ENCODE measurements at places on chromosomes 1 and 21.
A peak's percentile ranks its signal among the peaks of the same experiment; 100 is the strongest.

DNA sequence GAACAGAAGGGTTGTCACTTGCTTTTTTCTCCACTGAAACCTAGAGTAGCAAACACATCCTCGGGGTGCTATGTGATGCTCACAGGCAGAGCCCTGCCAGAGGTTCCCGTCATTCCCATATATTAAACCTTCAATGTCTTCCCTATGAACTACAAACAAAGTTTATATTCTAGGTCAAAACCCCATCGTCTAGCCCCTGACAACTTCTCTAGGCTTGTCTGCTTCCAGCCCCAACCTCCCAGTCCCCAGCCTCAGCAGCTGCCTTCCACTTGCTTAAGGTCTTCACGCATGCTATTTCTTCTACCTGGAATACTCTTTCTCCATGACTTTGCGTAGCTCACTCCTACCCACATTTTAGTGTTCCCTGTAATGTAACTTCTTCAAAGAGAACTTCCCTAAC, 1.9 kb upstream of the TLR5 start:
- no peak for DNase-seq

DNA sequence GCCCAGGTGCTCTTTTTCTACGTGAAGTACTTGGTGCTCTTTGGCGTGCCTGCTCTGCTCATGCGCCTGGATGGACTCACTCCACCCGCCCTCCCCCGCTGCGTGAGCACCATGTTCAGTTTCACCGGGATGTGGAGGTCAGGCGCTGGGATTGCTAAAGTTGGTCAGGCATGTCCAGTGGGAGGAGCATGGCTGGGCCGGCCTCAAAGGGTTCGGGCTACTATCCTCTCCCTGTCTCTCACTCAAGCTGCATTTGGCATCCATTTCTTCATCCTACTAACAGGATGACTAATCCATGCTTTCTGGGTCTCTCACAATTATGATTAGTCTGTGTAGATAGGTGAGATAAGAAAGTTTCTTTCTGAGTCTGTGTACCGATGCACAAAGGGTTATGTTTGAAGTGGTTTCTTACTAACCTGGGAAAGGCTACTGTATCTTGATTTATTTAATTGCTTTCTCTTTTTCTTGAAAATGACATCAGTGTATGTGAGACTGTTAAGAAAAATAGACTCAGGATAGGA, 135.9 kb downstream of the HHAT start:
- peak; percentile 78 for DNase-seq

DNA sequence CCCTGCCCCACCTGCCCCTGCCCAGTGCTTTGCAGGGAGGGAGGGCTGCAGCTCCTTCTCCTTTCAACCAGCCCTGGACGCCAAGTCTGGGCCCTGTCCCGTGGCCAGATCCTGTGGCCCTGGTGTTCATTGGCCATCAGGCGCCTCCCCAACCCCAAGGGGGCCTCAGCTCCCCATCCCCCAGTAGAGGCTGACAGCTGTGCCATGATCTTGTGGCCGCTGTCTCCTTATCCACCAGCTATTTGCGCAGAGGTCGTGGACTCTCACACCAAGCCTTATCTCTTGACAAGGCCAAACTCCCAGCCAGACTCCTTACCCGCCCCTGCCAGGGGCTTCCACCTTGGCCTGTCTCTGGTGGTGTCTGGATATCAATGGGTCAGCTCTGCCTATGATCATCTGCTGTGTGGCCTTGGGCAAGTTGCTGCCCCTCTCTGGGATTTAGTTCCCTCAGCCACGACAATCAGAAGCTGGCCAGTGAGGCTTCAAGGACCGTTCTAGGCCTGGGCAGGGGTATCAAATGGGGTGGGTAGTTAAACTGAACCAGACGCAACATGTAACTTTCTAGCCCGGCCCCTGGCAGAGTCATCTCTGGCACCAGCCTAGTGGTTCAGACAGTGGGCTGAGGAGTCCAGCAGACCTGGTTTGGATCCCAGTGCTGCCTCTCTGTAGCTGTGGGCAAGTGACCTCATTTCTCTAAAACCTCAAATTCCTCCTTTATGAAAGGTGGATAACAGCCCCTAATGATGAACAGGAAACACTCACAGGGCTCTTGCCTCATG, 3.3 kb upstream of the COL8A2 start:
- no peak for DNase-seq

DNA sequence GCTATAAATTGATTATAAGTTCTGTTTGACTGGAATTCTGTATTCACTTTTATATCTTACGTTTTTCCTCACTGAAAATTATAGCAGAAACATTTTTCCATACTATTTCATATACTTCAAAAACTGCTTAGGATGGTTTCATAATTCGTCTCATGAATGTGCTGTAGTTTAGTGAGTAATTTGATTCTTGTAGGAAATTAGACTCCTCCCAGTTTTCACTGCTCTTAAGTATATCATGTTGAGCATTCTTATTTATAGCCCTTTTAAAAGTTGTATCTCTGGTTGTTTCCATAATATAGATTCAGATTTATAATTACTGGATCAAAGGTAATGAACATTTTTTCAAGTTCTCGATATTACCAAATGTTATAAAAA, 250.6 kb downstream of the FMN2 start:
- DNase-seq, result no peak

DNA sequence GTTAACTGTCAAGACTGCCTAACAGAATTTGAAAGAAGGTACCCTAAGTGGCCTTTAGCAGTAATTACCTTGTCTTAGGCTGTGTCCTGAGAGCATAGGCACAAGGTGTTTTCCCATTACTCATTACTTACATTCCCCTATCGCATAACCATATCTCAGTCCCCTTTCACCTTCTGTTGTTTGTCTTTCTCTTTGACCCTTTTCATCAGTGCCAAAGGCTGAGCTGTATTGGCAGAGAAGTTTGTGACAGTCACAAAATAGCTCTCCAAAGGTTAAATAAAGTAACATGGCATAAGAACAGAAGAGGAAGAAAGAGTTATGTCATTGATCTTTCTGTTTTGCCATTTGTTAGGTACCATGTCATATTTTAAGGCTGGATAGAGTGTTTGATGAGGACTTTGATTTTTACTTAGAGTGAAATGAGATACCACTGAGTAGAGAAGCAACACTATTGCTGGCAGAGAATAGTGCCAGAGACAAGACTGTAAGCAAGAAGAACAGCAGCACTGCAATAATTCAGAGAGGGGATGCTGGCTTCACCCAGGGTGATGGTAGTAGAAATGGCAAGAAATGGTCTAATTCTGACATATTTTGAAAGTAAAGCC, 497.8 kb downstream of the TTLL7 start:
- no peak for DNase-seq

GRCh38 chr1:67802565-67802964, 30.7 kb downstream of the GNG12 start:
- DNase-seq, result no peak

GRCh38 chr1:78536427-78536826, 45.7 kb downstream of the PTGFR start:
- DNase-seq, result peak; percentile 69

DNA sequence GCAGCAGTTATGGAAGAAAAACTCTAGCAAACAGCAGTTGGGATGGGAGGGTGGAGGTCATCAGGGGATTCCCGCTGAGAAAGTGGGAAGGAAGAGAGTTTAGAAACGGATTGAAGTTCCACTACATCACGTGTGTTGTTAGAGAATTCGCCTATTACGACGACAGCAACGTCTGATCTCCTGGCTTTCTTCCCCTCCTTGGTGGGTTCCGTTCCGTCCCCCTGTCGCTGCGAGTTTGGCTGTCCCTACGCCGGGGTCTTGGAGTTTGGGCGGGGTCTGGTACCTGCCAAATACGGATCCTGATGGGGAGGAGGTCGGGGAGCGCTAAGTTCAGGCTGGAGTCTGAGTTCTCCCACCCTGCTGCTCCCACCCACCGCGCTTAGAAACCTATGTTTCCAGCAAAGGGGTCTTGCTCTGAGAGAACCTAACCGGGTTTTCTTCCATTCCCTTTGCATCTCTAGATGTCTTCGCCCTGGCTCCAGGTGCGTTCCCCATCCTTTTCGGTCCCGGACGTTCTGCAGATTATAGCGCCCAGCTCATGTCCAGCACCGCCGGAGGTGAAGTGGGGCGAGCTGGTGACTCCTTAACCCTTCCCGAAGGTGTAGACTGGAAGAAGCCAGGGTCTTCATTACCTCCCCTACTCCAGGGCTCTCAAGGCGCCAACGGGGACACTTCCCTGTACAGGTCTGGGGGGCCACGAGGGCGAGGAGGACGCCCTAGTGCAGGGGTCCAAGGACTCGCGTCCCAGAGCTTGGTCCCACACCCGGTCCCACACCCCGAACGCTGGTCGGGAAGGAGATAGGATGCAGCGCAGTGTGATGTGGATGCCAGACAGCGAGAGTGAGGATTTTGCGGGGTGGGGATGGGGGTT, 641 bp upstream of the KCNK2 start:
- DNase-seq, result no peak

GRCh38 chr1:234776256-234776875, 166.4 kb upstream of the IRF2BP2 start:
- no peak for DNase-seq

DNA sequence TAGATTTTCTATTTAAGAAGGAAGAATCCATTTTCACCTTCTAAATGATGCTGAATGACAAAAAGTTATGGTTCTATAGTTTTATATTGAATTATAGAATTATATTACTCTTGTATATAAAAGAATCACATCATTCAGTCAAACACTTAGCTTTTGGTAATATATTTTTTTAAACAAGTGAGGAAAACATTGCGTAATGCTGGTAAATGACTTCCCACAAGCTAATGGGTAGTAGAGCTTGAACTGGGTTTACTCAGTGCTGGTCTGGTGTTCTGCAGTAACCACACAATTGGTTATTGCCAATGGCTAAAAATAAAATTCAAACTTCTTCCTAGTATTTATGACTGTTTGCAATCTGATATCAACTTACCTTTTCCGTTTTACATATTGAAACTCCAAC, 10.6 kb upstream of the GIPC2 start:
- DNase-seq, result no peak

- no peak for DNase-seq
Observed at GRCh38 chr1:243842161-243842560, 7.9 kb downstream of the AKT3 start.

GRCh38 chr1:56584910-56585528, 5.7 kb upstream of the PLPP3 start:
- DNase-seq, result peak; percentile 78

GRCh38 chr1:27993241-27993640, 33.5 kb downstream of the XKR8 start:
- no peak for DNase-seq

DNA sequence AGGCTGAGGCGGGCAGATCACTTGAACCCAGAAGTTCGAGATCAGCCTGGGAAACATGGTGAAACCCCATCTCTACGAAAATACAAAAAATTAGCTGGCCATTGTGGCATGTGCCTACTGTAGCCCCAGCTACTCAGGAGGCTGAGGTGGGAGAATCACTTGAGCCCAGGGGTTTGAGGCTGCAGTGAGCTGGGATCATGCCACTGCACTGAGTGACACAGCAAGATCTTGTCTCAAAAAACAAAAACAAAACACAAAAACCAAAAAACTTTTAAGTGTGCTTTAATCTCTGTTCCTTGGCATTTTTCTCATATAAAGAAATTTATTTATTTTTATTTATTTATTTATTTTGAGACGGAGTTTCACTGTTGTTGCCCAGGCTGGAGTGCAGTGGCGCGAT, 208.2 kb downstream of the URB2 start:
- no peak for DNase-seq

GRCh38 chr1:104780470-104781078, 1030.9 kb downstream of the AMY1C start:
- peak; percentile 64 for DNase-seq

DNA sequence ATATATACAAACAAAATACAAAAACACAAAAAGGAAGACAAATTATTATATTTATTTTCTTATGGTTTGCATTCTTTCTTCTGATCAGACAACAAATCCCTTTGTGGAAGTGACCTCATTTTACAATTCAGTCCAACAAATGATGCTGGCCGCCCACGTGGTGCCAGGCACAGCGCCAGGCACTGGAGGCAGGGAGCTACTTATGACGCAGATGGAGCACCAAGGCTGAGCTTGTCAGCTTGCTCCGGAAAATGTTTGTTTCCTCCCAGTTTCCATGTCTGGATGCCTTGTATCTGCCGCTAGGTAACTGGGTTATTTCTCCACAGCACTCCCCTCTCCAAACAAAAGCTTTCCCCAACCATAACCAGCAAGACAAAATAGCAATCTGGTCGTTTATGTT, 30.7 kb upstream of the CD34 start:
- no peak for DNase-seq

- no peak for DNase-seq
Observed at GRCh38 chr1:220182656-220183055, 88.7 kb downstream of the IARS2 start.

DNA sequence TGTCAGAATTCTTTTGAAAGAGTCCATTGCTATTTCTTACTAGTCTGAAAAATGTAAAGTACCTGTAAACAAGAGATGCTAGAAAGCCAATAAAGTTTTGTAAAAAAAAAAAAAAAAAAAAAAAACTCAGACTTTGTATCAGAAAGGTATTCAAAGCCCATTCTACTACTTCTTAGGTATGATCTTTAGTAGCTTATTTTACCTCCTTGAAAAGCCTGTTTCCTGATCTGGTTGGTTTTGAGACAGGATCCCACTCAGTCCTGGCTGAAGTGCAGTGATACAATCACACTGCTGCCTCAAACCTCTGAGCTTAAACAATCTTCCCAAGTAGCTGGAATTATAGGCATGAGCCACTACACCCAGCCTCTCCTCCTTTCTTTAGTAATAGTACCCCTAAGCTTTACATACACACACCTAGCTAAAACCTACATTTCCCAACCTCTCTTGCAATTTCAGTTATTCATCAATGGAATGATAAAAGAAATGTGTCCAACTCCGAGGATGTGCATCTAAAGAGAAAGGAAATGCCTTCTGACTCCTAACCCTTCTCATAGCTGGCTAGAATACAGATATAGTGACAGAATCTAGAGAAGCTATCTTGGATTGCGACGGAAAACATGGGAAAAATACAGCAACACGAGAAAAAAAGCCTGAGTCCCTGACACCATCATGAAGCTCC, 30.6 kb downstream of the EPS15 start:
- DNase-seq, result no peak

GRCh38 chr1:158255656-158256055, 1.4 kb downstream of the CD1A start:
- DNase-seq, result no peak

GRCh38 chr1:85313888-85314696, 37.7 kb upstream of the BCL10 start:
- peak; percentile 96 for DNase-seq

DNA sequence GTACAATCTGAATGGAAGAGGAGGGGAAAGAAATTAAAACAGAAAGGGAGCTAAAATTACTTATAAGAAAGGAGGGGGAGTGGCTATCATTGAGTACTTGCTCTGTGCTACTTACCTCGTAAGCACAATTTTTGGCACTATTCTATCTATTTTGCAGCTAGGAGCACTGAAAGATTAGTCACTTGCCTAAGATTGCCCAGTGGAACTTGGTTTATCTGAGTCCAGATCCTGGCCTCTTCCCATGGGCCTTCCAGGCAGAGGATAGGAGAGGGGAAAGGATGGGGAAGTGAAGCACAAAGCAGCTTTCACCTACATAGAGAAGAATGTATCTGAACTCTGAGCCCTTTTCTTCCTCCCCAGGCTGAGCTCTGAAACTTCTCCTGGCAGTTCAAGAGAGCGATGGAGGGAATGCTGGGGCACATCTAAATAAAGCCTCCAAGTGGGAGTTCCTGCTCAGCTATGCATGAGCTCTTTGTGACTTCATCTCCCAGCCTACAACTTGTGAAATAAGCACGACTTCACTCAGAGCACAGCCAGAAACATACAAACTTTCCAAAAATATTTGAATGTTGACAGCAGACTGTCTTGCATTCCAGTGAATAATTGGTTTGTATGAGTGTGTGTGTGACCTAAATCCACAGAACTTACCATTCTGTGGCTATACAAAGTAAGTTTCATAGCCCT, 29.4 kb downstream of the HMGB4 start:
- no peak for DNase-seq
